B cell (primary cell): ENCODE measurements at places on chromosomes 5 and 9.
A peak's percentile ranks its signal among the peaks of the same experiment; 100 is the strongest.

GRCh38 chr9:79015951-79016350, 555.8 kb upstream of the TLE4 start:
- DNase-seq, result no peak

GRCh38 chr9:35758475-35759050, 4.5 kb upstream of the MSMP start:
- DNase-seq, result no peak

DNA sequence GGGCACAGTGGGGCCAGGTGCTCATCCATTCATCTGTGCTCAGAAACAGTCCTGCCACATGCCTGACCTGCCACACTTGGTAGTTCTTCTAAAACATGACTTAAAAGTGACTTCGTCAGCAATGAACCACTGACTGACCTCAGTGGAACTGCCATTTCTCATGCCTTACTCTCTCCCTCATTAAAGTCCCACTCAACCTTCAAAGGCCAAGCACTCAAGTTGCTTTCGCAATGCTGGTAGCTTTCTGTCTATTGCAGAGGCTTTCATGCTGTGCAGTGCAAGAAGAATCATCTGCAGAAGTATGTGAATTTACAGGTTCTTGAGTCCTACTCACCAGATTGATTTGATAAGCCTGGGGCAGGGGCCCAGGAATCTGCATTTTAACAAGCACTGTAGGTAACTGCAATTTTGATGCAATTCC, 23.9 kb downstream of the B4GALT1 start:
- DNase-seq, result peak; percentile 40

DNA sequence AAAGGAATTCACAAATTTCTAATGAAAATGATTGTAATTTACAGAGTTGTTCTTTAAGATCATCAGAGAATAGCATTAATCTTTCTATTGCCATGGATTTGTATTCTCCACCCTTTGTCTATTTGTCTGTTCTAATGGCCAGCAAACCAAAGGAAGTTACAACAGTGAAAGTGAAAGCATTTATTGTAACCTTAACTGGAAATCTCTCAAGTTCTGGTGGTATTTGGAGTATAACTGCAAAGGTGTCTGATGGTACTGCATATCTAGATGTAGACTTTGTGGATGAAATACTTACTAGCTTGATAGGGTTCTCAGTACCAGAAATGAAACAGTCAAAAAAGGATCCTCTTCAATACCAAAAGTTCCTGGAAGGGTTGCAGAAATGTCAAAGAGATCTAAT, 21.7 kb downstream of the RMI1 start:
- peak; percentile 23 for DNase-seq

DNA sequence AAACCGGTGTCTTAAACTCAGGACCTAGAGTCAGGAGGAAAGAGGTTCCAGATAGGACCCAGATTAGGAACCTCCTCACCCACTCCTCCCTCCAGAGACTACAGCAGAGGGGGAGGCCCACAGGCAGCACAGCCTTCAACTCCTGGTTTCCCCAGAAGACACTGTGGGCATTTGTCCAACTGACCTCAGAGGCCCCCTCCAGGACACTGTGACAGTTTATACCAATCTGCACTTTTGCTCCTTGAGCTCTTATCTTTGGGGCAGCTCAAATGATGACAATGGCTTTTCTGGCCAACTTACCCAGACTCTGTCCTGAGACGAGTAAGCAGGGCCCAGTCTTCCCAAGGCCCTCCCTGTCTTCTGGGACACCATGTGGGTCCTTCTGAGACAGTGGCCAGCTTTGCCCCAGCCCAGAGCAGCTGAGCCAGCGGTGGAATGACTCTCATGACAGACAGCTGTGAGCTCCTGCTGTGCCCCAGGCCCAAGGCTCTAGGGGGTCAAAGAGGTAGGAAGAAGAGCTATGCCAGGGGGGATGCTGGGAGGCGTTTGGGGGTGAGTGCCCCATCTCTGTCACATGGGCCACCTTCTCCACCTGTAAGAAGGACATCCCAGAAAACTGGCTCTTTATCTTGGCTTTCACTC, 14.3 kb downstream of the OR2V2 start:
- peak; percentile 24 for DNase-seq

DNA sequence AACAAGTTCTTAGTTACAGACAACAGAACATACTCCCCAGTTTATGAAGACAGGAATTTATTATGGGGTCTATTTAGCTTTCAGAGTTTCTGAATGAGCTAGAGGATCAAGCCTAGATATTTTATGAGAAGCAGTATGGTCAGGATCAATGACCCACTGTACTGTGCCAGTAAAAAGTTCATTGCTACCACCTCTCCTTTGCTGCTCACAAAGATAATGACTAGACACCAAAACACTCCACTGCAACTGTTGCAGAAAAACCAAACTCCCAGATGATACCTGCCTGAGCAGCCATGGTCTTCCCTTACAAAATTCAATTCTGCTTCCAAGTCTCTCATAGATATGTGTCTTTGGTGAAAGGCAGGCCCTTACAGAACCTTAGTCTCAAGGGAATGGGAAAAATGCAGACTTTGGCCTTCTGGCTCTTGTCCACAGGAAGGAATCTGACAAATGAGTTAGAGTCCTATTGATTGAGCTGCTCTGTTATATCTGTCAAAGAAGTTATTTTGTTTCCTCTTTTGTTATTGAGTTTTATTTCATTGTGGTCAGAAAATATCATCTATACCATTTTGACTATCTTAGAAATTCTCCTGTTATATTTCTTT, 74.7 kb upstream of the RASGRF2 start:
- DNase-seq, result no peak
